ENCODE measurements at places on chromosomes 1 and 21.

GRCh38 chr1:206557636-206558473 lies 50.5 kb downstream of the RASSF5 start:
- DNase-seq = no peak

- no peak for DNase-seq
Observed at GRCh38 chr1:30110846-30111245, 612.5 kb downstream of the MATN1 start.

GRCh38 chr1:54549181-54549924 lies 1.3 kb downstream of the ACOT11 start:
- DNase-seq = no peak

DNA sequence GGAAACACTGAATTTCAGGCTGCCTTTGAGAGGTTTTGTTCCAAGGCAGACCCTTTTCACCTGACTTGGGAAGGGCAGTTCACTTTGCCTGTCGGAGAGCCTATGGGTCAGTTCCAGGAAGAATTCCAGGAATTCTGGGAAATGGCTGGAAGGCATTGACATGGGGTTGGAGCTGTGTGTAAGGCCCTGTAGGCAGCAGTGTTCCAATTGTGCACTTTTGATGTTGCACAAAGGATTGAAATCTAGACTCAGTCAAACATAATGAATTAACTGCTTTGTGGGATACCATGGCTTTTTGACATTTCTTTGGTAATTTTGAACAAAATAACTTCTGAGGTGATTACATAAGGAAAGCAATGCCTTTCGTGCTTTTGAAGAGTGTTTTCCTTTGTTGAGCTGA lies 184.6 kb downstream of the SDCCAG8 start:
- DNase-seq = no peak

- no peak for DNase-seq
Observed at GRCh38 chr1:241934866-241935265, 22.7 kb upstream of the BECN2 start.

DNA sequence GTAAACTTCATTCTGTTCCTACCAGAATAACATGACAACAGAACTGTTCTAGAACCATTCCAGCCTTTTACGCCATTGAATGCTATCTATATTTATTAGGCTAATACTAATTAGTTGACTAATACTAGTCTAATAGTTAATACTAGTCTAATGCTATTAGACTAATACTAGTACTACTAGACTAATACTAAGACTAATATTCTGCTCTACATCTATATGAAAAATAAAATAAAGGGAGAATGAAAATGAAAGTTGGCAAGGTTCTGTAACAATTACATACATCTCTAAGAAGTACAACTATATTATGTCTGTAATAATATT lies 40.9 kb upstream of the LRRC8B start:
- no peak for DNase-seq

- DNase-seq = no peak
Observed at GRCh38 chr1:3623441-3624199, 1.2 kb upstream of the TPRG1L start.

DNA sequence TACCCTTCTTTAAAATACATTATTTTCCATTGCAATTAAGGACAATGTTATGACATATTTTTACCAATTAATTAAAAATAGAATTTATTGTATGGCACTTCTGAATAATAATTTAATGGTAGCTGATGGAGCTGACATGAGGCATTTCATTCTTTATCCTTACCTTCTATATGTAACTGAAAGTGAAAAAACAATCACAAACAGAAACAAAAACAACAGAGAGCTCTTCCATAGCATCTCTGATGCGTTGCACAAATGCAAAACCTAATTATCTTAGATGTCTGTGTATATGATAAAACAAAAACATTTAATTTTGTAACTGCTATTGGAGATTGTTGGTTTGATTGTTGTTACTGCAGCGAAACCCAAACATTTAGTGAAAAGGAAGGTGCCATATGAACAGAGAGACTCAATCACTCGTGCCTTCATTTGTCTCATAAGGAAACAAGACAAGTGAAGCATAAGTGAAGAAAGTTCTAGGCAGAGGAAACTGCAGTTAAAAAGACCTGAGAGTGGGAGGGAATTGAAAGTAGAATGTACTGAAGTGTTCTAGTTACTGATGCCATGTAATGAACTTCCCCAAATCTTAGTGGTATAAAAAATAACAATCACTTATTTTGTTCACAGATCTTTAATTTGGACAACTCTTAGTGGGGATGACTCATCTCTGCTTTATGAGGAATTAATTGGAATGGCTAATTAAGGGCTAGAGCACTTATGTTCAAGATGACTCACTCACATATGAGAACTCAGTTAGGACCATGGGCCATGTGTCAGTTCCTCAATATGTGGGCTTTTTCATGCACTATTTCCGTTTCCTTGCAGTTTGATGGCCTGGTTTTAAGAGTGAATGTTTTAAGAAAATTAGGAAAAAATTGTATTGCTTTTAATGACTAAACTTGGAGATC lies 245.0 kb upstream of the OLFM3 start:
- DNase-seq = no peak

GRCh38 chr1:179794146-179794545 lies 51.1 kb downstream of the FAM163A start:
- no peak for DNase-seq
